ENCODE measurements at places on chromosomes 7 and 10. TPM values are rescaled to one million over a fixed set of nuclear protein-coding genes. Genes with fewer than 3 reads are reported as not detected.

Gene TSPAN33
- 6.2 TPM for polyA plus RNA-seq

Gene DGKI
- polyA plus RNA-seq: not detected

Gene KAZALD1
- not detected for polyA plus RNA-seq

Gene JAKMIP3
- polyA plus RNA-seq: not detected
